ENCODE measurements at places on chromosomes 1 and 21.

- no peak for DNase-seq
Observed at GRCh38 chr1:12462586-12462985, 155.4 kb downstream of the DHRS3 start.

DNA sequence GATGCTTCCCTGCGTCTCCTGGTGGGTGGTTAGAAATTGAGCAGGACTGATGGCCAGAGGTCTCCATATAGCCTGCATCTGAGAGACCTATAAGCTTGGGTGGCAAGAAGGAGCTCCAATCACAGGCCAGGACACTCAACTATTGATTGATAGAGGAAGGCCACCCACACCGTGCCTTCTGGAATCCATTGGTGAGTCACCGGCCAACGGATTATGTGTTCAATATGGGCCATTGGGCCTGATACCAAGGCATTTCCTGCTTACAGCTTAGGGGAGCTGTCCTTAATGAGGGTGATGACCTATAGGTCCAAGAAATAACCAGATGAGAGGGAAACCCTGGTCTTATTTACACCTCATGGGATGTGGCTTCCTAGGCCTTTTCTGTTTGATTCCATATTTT lies 115.1 kb downstream of the PLPP3 start:
- DNase-seq = no peak

GRCh38 chr1:20811916-20812315 lies 24.8 kb upstream of the HP1BP3 start:
- no peak for DNase-seq

GRCh38 chr1:112011202-112011601 lies 21.7 kb upstream of the KCND3 start:
- DNase-seq = no peak

- no peak for DNase-seq
Observed at GRCh38 chr1:181718034-181718433, 234.7 kb downstream of the CACNA1E start.

DNA sequence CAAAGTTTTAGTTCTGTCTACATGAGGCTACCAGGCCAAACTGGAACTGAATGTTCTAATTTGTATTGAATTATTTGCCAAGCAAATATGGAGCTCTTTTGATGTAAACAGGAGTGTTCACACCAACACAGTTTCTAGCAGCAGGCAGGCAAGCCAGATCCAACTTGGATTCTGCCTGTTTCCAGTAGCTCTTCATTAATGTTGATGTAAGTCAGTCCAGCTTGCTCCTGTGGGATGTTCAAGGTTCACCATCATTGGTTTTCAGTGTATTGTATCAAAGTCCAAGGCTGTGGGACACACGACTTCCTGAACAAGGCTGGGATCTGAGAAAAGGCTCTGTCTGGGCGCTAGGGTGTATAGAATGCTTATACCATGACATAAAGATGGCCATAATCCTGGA lies 68.1 kb downstream of the PAPPA2 start:
- no peak for DNase-seq

DNA sequence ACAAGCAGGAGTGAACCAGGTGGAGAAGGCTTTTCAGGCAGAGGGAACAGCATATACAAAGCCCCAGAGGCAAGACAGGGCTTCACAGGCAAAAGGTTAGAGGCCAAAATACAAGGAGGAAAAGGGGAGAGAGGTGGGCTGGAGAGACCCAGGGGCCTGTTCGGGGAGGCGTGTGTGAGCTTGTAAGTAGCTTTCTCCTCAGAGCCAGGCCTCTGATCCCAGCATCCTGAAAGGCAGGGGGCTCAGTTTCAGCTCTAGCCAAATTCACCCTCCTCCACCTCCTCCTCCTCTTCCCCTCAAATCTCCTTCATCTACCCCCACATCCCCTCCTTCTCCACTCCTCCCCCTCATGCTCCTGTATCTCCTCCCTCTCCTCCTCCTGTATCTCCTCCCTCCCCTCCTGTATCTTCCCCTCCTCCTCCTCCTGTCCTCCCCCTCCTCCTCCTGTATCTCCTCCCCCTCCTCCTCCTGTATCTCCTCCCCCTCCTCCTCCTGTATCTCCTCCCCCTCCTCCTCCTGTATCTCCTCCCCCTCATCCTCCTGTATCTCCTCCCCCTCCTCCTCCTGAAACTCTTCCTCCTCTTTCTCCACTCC lies 148.6 kb downstream of the ST6GALNAC5 start:
- no peak for DNase-seq

DNA sequence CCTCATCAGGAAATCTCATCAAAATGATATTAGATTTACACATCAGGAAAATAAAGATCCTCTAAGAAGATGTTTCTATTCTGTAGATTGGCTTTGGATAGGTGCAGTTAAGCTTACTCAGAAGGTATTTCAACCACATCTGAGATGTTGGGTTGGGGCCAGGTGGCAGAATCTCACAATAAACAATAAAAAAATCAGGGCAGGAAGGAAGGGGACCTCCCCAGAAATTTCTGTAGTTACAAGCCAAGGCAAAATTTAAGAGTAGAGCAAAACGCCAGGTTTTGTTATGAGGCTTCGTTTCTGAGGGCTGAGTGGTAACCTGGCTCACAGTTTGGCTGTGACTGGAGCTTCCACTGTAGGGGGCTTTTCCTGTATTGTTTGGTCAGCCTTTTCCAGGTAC lies 84.8 kb downstream of the HUNK start:
- DNase-seq = no peak

DNA sequence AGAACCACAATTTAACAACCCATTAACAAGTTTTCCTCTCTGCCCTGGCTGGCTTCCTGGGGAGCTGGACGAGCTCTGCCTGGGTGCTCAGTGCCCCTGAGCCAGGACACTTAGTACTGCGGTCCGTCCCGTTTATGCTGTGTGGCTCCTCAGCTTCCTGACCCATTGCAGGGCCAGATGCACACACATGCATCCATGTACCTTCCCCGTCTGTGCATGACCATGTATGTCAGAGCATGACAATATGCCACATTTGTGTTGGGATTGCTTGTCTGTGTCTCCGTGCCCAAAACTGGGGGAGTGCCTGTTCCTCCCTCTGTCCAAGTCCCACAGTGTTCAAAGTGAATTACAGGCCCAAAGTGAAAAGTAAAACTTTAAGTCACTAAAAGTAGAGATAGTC lies 9.7 kb upstream of the TFF3 start:
- no peak for DNase-seq

GRCh38 chr1:174497478-174497877 lies 49.7 kb downstream of the GPR52 start:
- DNase-seq = no peak

GRCh38 chr1:7578206-7578605 lies 192.9 kb upstream of the VAMP3 start:
- no peak for DNase-seq

- DNase-seq = no peak
Observed at GRCh38 chr1:156935505-156936128, 15.2 kb downstream of the LRRC71 start.

DNA sequence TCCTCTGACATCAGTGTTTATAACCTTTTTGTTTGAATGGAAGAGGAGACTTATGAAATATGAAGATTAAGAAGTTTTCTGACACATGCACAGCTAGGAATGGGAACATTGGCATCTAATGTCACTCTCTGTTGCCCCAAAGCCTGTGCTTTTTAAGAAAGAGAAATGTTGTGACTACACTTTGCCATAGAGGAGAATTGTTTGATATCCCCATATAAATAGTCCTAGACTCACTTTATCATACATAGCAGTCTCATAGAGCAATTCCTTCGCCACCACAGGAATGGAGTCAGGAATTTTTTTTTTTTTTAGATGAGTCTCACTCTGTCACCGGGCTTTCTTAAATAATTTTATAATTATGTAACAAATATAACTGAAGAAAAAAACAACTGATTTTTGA lies 1.5 kb downstream of the KRTAP21-3 start:
- DNase-seq = no peak

DNA sequence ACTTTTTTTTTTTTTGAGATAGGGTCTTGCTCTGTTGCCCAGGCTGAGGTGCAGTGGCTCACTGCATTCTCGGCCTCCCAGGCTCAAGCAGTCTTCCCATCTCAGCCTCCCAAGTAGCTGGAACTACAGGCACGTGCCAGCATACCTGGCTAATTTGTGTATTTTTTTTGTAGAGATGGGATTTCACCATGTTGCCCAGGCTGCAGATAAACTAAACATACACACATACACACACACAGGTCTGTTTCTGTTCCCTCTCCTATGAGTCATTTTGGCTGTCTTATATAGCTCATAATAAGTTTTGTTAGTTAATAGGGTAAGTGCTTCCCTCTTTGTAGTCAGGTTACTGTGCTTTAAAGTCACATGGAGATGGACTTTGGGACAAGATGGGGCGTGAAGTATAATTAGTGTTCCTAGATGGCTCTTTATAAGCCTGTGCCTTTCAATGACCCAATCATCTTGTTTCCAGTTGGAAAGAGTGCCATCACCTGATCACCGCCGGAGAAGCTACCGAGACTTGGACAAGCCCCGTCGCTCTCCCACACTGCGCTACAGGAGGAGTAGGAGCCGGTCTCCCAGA lies 9.1 kb downstream of the PRPF38A start:
- DNase-seq = no peak

- no peak for DNase-seq
Observed at GRCh38 chr1:118698911-118699310, 289.2 kb downstream of the TBX15 start.

- DNase-seq = no peak
Observed at GRCh38 chr1:70688580-70688979, 277.5 kb downstream of the CTH start.

GRCh38 chr21:46532080-46532479 lies 72.8 kb downstream of the S100B start:
- no peak for DNase-seq

DNA sequence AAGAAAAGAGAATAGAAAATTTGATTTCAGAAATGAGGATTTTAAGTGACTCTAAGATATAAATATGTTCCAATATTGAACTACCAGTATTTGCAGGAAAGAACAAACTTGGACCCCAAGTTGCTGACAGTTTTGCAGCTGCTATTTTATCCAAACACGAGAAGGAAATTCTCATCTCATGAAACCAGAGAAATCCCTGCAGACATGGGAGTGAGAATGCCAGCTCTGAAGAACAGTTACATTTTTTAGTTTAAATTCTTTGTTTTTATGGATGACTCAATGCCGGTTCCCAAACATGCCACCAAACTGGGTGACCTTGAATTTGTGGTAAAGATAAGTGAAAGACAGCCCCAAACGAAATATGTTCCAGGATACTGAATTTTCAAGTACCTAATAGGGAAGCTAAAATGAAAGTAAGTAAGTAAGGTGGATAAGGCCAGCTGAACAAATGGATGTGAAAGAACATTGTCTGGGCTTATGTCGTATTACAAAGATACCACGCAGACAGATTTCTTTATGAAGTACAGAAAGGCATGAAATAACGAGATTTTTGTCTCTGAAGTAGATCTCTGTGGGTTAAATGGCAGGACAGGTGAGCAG lies 19.9 kb downstream of the TLR5 start:
- DNase-seq = no peak

DNA sequence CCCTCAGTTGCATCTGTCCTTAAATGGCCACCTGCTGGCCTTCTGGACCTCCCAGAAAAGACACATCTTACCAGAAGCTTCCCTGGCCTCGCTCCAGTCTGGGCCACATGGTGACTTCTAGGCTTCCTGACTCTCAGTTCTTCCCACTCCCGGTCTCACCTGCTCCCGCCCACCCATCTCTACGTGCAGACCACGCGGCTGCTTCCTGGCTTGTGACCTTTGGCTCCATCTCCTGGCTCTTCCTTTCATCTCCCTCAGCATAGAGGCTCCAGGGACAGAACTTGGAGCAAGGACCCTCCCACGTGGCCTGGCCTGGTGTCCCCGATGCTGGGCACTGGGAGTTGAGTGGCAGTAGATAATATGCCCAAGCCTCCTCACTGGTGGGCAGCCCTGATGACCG lies 124.9 kb upstream of the IRF2BP2 start:
- DNase-seq = no peak

DNA sequence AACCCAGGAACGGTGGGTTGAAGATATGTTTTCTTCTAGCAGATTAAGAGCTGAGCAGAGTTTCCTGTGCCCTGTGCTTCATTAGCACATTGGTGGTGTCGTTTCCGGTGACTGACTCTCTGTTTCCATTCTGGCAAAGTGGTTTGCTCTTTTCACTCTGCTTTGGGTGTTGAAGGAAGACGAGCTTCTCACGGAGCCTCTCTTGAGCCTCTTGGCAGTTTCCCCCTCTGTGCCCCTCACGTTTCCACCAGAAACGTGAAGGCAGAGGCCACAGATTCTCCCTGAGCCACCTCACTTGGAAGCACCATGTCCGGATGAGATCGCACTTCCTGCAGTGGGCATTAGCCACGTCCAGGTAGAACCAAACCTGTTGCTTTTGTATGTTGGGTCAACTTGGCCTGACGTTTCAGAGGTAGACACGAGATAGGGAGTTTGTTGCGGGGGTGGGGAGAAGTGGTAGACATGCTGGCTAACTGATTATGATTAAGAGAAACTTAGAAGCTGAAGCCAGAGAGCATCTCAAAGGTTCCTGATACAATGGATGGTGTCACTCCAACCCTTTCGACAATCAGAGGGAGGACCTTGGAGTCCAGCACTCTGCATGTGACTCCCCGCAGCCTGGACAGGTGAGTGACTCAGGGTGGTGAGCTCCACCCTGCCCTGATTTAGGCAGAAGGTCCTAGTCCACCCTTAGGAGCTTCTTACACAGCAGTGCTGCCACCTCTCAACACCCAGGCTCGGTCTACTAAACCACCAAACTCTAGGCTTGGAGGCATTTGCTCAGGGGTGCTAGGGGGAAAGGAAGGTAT lies at the start of gene LAX1:
TSS of gene LAX1 (plus strand) at position 155 of the 809 bp plus-strand sequence. CDS start at position 538, 383 bp downstream.
- DNase-seq = no peak

DNA sequence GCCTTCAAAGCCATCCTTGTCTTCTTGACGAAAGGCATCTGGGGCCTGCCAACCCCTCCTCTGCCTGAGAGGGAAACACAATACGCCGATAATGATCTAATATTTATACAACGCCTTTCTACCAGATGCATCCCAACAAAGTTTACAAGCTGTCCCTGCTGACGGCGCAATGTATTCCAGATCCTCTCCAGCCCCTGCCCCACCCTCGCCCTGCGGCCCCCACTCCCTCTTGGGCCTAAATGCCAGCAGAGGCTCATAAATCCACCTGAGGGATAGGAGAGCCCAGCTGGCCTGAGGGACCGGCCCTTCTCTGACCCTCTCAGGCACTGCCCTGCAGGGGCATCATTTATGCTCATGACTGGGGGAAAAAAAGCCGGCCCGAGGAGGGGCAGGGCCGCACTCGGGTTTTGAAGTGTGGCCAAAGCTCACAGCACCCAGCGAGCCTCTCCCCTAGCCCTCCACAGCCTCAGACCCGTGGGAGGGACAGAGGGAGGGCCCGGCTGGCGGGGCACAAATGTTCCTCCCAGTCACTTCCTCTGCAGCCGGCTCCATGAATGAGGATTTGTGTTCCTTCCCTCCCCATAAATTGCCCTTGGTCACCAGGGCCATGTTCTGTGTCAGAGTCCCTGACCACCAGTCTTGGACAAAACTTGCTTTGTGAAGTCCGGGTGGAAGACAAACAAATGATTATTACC lies 140.3 kb downstream of the FOXD2 start:
- no peak for DNase-seq

GRCh38 chr1:204359474-204360255 lies at the start of gene PLEKHA6:
Gene PLEKHA6, minus strand, starts transcription at chr1:204359929. Its CDS starts 86,202 bp downstream, at chr1:204273727.
- peak; percentile 98 for DNase-seq

DNA sequence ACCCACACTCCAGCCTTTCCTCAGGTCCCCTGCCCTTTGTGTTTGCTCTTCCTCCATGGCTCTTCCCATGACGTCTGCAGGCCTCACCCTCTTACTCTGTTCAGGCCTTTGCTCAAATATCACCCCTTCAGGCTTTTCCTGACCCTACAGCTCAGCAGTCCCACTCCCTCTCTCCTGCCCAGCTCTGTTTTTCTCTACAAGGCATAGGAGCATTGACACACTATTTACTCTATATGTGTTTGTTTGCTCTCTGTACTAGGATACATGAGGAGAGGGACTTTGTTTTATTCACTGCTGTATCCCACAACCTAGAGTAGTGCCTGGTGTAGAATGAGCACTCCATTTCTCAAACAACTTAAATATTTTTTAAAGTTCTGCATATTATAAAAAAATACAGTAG lies 107.4 kb upstream of the COA6 start:
- DNase-seq = no peak
